ENCODE measurements at places on chromosomes 1 and 21.

DNA sequence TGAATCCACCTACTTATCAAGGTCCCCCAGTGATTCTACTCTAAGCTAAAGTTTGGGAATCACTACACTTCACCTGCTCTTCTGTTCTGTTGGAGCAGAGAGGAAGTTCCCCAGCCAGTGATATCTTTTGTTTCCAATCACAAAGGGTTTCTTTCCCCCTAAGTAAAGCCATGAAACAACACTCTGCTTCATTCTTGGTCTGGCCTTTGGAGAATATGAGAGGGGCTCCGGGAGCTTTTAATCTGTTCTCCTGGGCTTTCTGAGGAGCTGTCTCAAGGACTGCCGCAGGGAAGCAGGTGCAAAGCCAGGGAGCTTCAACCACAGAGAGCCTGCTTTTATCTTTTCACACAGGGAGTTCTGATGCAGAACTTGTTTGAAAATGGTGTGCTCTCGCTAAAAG, 10.1 kb upstream of the SLAMF9 start:
- DNase-seq, result no peak

DNA sequence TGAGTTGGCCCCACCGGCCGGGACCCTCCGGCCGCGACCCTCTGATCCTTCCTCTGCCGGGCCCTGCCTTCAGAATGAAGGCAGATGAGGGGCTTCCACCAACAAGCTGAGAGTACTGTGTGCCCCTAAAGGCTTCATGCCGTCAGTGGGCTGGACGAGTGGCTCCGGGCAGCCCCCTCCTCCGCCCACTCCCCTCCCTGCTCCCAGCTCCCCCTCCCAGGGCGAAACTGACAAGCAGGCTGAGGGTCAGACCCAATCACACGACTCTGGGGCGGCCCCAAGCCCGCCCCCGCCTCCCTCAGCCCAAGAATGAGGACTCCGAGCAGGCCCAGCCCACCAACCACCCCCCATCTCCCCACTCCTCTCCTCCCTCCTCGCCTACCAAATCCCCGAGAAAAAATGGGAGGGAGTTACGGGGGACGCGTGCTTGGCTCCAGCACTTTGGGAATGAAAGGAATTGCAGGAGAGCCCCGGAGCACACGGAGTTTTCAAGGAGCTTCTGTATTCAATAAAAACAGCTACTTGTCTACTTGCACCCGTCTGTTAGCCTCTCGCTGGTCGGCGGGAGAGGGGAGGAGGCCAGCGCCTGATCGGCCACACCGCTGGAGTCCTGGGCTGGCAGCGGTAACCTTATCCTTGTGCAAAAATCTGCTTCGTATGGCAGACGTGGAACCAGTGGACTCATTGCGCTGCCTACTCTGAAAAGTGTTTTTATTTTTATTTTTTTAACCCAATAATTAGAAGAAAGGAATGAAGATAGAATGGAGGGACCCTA, at the start of gene COL11A1:
Gene COL11A1 (minus strand): TSS at position 147 of the 775 bp plus-strand sequence. CDS start 344 bp downstream, outside the sequence.
- DNase-seq, result no peak

GRCh38 chr1:226097866-226098625, 35.5 kb downstream of the H3-3A start:
- DNase-seq, result no peak

DNA sequence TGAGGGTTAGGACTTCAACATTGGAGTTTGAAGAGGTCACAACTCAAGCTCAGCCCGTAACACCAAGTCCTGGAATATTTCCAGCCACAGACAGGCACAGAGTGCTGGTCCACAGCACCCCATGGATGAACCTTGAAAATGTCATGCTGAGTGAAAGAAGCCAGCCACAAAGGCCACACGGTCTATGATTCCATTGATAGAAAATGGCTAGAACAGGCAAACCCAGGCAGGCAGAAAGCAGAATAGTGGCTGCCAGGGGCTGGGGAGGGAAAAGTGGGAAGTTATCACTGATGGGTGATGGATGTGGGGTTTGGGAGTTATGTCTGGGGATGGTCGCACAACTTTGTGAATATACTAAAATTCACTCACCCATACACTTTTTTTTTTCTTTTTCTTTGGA, 21.3 kb downstream of the MX1 start:
- DNase-seq, result no peak

- DNase-seq, result no peak
Observed at GRCh38 chr1:186286615-186287315, 88.3 kb downstream of the TPR start.

- DNase-seq, result no peak
Observed at GRCh38 chr1:216350186-216350585, 73.1 kb downstream of the USH2A start.

GRCh38 chr1:145858238-145858900, 512 bp downstream of the PIAS3 start:
- DNase-seq, result peak; percentile 45

- DNase-seq, result peak; percentile 12
Observed at GRCh38 chr1:89356658-89357400, 7.0 kb upstream of the GBP6 start.

DNA sequence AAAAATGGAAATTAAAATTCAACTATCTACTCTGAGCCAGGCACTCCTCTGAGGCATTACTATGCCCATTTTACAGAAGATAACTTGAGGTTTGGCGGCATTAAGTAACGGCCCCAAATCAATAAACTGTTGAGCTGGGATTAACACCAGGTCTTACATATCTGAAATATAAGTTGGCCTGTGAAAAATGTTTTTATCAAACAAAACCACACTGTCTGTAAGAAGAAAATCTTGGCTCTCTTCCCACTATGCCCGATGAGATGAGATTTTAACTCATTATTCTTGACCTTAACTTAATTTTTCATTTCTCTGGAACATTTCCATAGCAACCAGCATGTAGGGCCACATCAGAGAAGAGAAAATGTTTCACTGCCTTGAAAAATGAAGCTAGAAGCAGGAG, 21.8 kb downstream of the RC3H1 start:
- no peak for DNase-seq

DNA sequence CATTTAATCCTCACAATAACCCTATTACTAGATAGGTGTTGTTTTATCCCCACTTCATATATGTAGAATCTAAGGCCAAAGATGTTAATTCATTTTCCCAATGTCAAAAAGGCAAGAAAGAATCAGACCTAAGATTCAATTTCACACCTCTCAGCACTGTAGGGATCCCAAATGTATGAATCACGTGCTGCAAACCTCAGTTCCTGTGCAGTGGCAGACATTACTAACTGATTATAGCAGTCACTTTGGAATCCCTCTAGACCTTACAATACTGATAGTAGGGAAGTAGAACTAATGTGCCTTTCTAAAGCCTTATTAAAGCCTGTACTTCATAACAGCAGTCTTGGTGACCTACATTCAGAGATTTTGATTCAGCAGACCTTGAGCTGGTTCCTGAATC, 2.3 kb downstream of the C1orf87 start:
- DNase-seq, result no peak

DNA sequence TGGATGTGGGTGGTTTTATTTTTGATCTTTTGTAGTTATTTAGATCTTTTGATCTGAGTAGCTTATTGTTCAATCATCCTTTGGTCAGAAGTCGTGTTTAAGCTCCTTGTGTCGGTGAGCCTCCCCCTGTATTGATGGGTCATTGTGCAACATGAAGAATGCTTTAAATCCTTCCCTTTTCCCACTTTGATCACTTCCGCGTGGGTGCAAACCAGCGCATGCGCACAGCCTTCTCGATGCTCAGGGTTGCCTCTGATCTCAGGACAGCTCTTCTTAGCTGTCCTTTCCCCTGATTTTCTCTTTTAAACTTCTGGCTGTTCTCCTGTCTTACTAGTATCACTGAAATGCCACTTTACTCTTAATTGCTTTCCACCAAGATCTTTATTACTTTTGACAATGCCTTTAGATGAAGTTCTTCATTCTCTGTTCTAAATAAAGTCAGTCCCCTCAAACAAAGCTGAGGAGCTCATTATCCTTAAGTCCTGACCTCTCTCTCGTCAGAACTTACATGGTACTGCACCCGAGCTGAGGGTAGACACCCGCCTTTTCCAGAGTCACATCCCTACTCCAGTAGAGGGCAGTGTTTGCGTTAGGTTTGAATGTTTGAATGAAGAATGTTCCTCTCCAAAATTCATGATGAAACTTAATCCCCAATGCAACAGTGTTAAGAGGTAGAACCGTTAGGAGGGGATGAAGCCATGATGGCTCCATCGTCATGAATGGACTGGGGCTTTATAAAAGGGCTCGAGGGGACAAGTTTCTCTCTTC, 547.9 kb upstream of the TMPRSS15 start:
- no peak for DNase-seq

- peak; percentile 12 for DNase-seq
Observed at GRCh38 chr1:174497478-174497877, 49.7 kb downstream of the GPR52 start.

GRCh38 chr1:24769656-24770651, 24.7 kb downstream of the CLIC4 start:
- peak; percentile 20 for DNase-seq

GRCh38 chr1:167166690-167167075, 54.0 kb upstream of the POU2F1 start:
- DNase-seq, result peak; percentile 37

- no peak for DNase-seq
Observed at GRCh38 chr1:91537281-91537986, 36.8 kb downstream of the CDC7 start.

GRCh38 chr1:91520942-91521507, 20.4 kb downstream of the CDC7 start:
- no peak for DNase-seq

- DNase-seq, result peak; percentile 25
Observed at GRCh38 chr1:157691285-157691920, 9.2 kb downstream of the FCRL3 start.

DNA sequence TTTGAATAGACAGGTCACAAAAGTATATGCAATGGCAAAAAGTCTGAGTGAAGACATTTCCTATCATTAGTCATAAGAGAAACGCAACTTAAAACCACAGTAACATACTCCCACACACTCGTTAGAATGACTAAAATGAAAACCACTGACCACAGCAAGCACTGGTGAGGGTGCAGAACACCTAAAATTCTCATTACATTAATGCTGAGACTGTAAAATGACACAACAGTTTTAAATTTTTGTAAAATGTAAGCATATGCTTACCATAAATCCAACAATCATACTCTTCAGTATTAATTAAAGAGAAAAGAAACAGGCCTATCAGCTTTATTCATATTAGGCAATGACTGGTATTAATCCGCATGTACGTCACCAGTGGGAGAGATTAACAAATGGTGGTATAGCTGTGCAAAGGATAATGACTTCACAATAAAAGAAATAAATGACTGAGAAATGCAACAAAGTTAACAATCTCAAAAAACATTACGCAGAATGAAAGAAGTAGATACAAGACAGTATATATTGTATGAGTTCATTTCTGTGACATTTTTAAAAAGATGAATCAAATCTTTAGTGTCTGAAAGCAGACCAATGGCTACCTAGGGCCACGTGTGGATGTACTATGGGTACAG, 253.5 kb downstream of the AKT3 start:
- no peak for DNase-seq

GRCh38 chr1:119093721-119094120, 46.7 kb downstream of the WARS2 start:
- no peak for DNase-seq

DNA sequence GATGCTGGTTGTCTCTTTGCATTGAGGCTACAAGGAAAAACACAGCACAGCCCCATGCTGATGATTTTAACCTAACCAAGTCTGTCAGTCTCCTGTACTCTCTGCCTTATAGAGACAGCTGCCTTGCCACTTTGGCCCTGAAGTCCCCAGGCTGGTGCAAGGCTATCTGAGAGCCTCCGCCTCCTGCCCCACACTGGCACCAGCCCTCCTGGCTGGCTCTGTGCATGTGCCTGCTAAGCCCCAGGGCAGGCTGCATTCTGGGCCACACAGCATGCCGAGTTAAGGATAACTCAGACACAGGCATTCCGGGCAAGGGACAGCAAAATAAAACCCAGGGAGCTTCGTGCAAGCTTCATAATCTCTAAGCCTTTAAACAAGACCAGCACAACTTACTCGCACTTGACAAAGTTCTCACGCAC, 910 bp downstream of the RUNX1 start:
- no peak for DNase-seq

DNA sequence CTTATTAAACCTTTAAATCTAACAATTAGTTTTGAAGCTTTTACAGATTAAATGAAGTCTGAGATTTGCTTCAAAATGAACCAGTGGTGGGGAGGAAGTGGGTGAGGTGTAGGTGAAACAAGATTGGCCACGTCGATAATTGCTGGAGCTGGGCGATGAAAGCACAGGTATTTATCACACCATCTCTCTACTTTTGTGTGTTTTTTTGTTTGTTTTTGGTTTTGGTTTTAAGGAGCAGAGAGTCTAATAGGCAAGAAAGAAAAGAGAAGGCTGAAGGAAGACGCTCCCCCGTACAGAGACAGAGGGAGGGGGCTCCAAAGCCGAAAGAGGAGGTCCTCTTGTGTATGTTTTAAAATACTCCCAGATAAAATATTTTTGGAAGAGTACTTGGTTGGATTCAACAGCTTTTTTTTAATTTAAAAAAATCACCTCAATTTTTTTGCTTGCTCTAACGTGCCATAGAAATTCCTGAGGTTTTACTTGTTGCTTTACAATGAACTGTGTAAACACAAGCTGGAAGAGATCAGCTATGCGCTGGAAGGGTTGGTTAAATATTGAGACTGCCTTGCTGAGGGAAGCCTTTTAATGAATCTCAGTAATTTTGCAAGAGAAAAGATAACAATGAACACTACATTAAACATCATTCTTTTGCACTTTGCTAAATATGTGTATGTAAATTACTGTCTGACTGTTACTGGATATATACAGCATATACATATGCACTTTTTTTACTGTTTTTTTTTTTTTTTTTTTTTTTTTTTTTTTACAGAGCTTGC, 6.7 kb upstream of the LGALS8 start:
- DNase-seq, result peak; percentile 15
